ENCODE measurements at places on chromosomes 5 and 9.

DNA sequence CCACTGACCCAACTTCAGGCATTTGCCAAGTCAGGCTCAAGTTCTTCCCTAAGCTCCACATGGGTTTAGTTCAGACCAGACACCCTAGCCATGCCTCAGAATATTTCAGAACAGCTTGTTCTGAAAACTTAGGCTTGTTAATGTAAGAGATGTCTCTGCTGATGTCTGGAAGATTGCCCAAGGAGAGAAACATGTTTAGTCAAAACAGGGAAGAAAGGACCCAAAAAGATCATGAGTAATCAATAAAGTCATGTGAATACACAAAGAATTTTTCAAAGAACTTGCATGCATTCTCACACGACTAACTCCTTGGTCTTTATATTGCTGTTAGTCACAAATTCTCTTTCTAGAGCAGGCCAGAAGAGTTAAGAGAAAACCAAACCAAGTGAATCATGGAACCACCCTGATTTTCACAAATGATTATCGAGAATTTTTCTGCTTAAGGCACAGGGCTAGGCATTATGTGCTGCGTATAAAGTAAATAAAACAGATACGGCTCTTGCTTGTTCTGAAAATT, 158.1 kb upstream of the HMHB1 start:
- no peaks in the 10 kb centered on the region for H3K27me3 ChIP-seq
- peaks cover 13% of the 10 kb centered on the region for H3K4me1 ChIP-seq
- no peak for DNase-seq
- no peaks in the 10 kb centered on the region for H3K36me3 ChIP-seq

DNA sequence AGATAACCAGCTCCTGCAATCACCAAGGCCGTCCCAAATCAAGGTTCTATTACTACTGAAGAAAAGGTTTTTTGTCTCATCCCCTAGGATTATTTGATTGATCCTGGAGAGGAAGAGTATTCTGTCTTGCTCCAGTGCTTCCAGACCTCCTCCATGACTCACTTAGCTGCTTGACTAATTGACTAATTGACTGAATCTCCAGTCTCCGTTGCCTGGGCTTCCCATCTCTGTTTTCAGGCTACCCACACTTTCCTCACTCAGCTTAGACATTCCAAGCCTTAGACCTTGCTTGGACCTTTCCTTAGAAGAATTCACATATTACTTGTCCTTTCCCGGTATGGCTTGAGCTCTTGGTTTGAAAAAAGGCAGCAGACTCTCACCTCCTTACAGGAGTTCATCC, 60.6 kb downstream of the FRMD3 start:
- H3K27me3 ChIP-seq: no peaks in the 10 kb centered on the region
- H3K27ac ChIP-seq: no peak overlapping the region
- no peak for DNase-seq
- no peak overlapping the region for H3K4me3 ChIP-seq
- H3K4me1 ChIP-seq: peaks cover 4% of the 10 kb centered on the region

DNA sequence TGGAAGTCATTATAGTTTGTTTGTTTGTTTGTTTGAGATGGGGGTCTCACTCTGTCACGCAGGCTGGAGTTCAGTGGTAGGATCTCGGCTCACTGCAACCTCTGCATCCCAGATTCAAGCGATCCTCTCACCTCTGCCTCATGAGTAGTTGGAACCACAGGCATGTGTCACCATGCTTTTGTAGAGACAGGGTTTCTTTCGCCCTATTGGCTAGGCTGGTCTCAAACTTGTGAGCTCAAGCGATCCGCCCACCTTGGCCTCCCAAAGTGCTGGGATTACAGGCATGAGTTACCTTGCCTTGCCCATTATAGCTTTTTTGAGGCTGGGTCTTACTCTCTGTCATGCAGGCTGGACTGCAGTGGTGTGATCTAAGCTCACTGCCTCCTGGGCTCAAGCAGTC, 28.8 kb downstream of the NSD1 start:
- no peaks in the 10 kb centered on the region for H3K27me3 ChIP-seq
- no peaks in the 10 kb centered on the region for H3K36me3 ChIP-seq
- H3K4me1 ChIP-seq: peaks cover 5% of the 10 kb centered on the region

DNA sequence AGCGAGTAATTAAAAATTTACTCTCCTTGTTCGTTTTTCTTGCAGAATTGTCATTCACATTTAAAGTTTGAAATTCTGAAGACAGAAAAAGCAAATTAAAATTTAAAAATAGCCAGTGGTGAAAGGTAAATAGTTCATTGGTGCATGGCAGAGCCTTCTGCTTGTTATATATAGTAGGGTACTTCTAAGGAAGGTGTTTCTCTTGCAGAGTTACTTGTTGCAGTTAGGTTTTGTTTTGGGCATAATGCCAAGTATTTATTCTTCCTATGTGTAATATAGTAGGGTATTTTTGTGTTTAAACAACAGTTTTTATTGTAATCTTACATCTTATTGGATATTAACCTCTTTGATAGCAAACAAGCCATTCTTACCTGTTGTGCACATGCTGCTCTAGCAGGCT, 179.4 kb downstream of the KDM4C start:
- DNase-seq: no peak
- no peak overlapping the region for H3K4me3 ChIP-seq
- H3K27ac ChIP-seq: no peak overlapping the region
- no peaks in the 10 kb centered on the region for H3K27me3 ChIP-seq
- H3K4me1 ChIP-seq: peaks cover 14% of the 10 kb centered on the region
- no peaks in the 10 kb centered on the region for H3K36me3 ChIP-seq

GRCh38 chr5:93072831-93073459, 508.1 kb downstream of the NR2F1-AS1 start:
- no peak overlapping the region for H3K27ac ChIP-seq
- H3K4me3 ChIP-seq: no peak overlapping the region
- no peaks in the 10 kb centered on the region for H3K36me3 ChIP-seq
- H3K4me1 ChIP-seq: peaks cover 3% of the 10 kb centered on the region
- no peaks in the 10 kb centered on the region for H3K27me3 ChIP-seq

All from tibial artery (tissue), 4 donors.